Fibroblast of upper back skin (primary cell): ENCODE measurements at places on chromosomes 16 and 17.
A peak's percentile ranks its signal among the peaks of the same experiment; 100 is the strongest.

GRCh38 chr16:51674615-51675014 is 523.5 kb upstream of the SALL1 start:
- DNase-seq: no peak

DNA sequence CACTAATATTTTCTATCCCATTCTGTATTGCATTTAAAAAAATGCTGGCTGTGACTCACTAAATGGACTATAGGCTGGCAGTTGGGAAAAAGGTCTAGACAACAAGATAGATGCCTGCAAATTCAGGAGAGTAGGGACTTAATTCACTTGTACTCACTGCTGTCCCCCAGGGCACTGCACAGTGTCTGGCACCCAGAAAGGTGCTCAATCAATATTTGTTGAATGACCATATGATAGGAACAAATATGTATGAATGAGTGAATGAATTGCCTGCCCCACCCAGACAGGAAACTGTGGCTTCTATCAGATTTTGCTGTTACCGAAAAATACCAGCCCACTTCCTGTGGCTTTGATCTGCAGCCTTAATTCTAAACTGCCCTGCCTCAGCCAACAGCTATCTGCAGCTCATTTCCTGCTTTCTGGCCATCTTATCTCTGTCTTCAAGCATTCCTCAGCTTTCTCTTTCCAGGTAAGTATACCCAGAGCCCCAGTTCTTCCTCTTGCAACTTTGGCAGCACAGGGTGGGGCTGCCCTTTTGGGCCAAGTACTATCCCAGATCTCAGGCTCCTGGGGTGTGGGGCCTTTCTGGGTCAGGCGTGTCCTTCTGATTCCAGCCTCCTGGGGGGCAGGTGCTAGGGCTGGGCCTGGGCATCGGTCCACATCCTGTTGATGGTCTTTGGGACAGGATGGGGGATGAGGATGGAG is 15.3 kb upstream of the TNS4 start:
- DNase-seq: no peak

GRCh38 chr17:65366102-65366844 is 195.2 kb downstream of the AXIN2 start:
- DNase-seq: no peak

DNA sequence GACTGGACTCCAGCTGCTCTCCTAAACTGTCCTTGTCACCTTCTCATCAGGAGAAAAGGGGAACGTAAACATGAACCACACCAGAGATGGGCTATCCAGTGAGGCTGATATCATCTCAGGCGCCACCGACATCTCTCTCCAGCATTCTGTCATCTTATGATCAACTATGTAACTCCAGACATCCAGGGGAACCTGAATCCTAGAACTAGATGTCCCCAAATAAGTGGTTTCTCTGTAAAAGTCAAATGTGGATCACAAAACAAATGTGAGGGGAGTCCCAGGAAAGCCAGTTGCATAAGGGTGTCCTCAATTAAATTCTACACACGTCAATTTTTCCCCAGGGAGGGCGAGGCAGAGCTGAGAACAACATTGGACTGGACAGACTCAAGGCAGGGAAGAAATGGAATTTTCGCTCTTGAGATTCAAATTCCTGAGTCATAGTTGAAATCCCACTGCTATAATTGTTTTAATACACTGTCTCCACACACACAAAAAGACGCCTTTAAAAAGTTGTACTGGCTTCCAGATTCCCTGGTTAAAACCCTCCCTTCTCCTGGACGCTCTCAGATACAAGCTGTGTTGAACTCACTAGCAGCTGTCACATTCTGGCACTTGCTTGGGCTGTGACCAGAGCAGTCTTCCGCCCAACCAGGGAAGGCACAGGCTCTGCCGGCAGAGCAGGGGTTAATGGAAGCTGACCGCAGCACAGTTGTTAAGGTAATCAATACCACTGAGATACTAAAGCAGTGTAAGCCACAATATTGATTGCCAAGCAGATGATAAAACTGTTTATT is 62.6 kb downstream of the ZFHX3 start:
- peak; percentile 87 for DNase-seq

DNA sequence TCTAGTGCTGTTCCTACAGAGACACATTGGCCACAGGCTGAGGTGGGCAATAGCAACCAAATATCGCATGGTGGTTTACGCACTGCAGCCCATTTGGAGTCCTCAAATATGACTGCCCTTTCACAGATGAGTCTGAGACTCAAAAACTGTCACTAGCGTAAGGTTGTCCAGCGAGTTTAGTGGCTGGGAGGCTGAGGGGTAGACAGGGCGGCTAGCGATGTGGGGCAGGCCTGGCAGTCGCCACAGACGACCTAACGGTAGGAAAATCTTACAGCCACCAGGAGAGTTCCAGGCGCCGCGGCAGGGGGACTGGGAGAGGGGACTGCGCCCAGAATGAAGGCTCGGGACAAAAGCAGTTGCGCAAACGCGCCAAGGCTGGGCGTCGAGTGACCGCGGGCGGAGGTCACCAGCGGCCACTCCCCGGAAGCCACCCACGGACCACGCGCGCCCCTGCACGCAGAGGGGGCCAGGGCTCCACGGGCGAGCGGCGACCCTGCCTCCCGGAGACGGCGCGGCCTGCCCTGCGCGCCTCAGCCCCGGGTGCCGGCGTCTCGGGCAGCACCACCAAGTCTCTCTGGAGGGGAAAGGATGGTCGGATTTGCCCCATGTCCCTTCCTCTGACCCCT is 699 bp upstream of the MAP1LC3B start:
- no peak for DNase-seq

DNA sequence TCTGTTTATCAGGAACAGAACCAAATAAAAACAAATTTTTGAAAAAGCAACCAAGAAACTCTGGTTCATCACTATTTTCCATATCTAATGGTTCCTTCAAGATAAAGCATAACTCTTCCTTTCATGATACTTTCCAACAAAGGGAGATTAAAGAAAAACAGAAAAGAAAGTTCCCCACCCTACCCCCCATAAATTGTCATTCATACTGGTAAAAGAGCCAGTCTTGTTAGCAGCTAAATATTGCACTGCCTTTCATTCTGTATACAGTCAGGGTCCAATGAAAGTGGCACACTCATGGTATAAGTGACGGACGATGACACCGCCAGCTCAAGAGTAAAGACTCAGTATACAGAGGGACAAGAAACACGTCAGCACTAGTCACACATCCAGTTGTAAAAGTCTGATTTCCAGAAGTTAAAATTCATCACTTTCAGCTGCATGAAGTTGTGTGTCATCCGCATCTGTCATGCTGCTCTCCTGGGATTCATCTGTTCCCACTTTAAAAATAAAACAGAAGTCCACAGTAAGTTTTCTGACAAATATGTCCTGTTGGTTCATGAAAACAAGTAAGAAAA is 68.5 kb downstream of the CDC27 start:
- DNase-seq: peak; percentile 58
